Mesenteric fat pad (tissue), 1 donor: ENCODE measurements at places on chromosomes 11 and 22. TPM values are rescaled to one million over a fixed set of nuclear protein-coding genes. Genes with fewer than 3 reads are reported as not detected.

SCN4B gene
- total RNA-seq = 2.3 TPM

HORMAD2 gene
- total RNA-seq = not detected

FAR1 gene
- total RNA-seq = 58.8 TPM

- no peak for DNase-seq
Measured at GRCh38 chr11:122101625-122102291, 14.3 kb downstream of the BLID start.

GRCh38 chr22:48885919-48886305 is 941.8 kb downstream of the BRD1 start:
- peak; percentile 77 for DNase-seq

- DNase-seq = no peak
Measured at GRCh38 chr11:93326681-93327080, 3.9 kb upstream of the DEUP1 start.
